Activated T-cell treated with anti-CD3 and anti-CD28 coated beads, Interleukin-2, amount 50 U/mL, for 72 hours (primary cell): ENCODE measurements at places on chromosomes 2 and 18. TPM values are rescaled to one million over a fixed set of nuclear protein-coding genes. Genes with fewer than 3 reads are reported as not detected.

DNA sequence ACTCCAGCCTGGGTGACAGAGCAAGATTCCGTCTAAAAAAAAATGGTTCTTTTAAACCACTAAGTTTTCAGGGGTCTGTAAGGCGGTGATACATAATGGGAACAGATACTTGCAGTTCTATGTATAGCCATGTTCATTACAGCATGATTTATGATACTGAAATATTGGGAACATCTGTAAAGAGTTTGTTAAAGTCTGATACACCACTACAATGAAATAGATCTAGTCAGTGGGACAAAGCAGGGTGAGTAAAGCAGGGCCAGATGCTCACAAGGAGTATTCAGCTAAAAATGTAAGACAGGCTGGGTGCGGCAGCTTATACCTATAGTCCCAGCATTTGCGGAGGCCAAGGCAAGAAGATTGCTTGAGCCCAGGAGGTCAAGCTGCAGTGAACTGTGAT, 6.2 kb upstream of the ING5 start:
- H3K4me3 ChIP-seq, result no peak overlapping the region
- H3K27ac ChIP-seq, result no peak overlapping the region
- H3K36me3 ChIP-seq, result peaks cover 10% of the 10 kb centered on the region
- H3K27me3 ChIP-seq, result no peaks in the 10 kb centered on the region
- DNase-seq, result no peak

DNA sequence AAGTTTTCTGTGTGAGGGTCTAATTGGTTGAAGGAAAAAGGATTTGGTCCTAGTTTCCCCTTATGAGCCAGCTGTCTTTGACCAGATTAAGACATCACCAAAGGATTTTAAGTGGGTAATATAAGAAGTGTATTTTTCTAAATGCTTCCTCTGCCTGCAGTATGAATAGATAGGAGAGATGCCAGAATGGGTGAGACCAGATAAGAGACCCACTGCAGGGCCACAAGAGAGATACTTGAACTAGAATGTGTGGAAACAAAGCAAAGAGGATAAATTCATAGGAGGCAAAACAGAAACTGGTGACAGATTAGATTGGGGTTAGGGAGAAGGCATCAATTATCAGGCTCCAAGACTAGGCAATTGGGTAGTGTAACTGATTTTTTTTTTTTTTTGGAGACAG, 1.1 kb upstream of the HDHD2 start:
- DNase-seq, result no peak
- H3K4me1 ChIP-seq, result peaks cover 39% of the 10 kb centered on the region
- peak overlapping the region; percentile 100 for H3K4me3 ChIP-seq
- H3K27ac ChIP-seq, result peak overlapping the region; percentile 98

GRCh38 chr2:130785466-130786055, 30.2 kb downstream of the AMER3 start:
- H3K27ac ChIP-seq, result no peak overlapping the region
- H3K4me1 ChIP-seq, result no peaks in the 10 kb centered on the region
- no peaks in the 10 kb centered on the region for H3K36me3 ChIP-seq
- DNase-seq, result no peak
- peaks cover 12% of the 10 kb centered on the region for H3K27me3 ChIP-seq

DNA sequence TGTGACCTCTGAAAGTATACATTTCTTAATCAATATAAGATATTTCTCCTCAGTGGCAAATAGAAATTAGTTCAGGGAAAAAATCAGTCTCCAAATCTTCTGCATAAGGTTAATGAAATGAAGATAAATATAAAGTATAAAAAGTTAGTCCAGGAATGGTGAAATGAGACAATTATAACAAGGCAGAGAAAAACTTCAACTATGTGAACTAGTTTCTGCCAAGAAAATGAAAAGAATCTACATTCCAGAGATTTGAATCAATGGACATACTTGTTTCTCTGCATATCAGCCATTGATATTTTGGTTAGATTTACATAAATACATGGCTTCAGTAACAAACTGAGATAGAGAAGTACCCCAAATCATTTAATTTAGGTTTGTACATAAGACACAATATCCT, 249.0 kb downstream of the EXOC6B start:
- no peaks in the 10 kb centered on the region for H3K4me1 ChIP-seq
- no peaks in the 10 kb centered on the region for H3K27me3 ChIP-seq
- H3K36me3 ChIP-seq, result no peaks in the 10 kb centered on the region
- no peak overlapping the region for H3K4me3 ChIP-seq

- no peaks in the 10 kb centered on the region for H3K27me3 ChIP-seq
- H3K27ac ChIP-seq, result no peak overlapping the region
- no peaks in the 10 kb centered on the region for H3K4me1 ChIP-seq
- H3K4me3 ChIP-seq, result no peak overlapping the region
- no peaks in the 10 kb centered on the region for H3K36me3 ChIP-seq
- no peak for DNase-seq
Observed at GRCh38 chr2:794554-795241, 117.5 kb upstream of the TMEM18 start.

DNA sequence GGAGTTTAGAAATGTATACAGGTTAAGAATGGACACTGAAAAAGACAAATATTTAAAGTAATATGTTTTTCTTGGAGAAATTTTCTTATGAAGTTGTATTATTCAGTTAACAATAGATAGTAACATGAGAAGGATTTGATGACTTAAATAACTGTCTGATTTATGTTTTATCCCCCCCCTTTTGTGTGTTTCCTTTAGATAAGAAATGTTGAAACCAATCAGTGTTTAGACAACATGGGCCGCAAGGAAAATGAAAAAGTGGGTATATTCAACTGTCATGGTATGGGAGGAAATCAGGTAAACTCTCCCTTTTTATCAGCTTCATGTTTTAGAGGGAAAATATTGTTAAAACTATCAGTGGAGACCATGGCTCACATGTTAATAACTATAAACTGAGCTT, 289.7 kb upstream of the KCNJ3 start:
- no peaks in the 10 kb centered on the region for H3K36me3 ChIP-seq
- DNase-seq, result no peak
- H3K4me3 ChIP-seq, result no peak overlapping the region
- H3K27ac ChIP-seq, result no peak overlapping the region

- no peak overlapping the region for H3K27ac ChIP-seq
- H3K4me1 ChIP-seq, result peaks cover 45% of the 10 kb centered on the region
- H3K36me3 ChIP-seq, result peaks cover 22% of the 10 kb centered on the region
- H3K27me3 ChIP-seq, result no peaks in the 10 kb centered on the region
- H3K4me3 ChIP-seq, result no peak overlapping the region
- DNase-seq, result no peak
Observed at GRCh38 chr2:148687543-148687942, 43.0 kb downstream of the EPC2 start.

GRCh38 chr2:85734015-85734414, 19.8 kb upstream of the ATOH8 start:
- DNase-seq, result no peak
- H3K27me3 ChIP-seq, result peaks cover 5% of the 10 kb centered on the region
- H3K36me3 ChIP-seq, result no peaks in the 10 kb centered on the region
- H3K4me3 ChIP-seq, result no peak overlapping the region

GRCh38 chr18:29418136-29418535, 1241.2 kb upstream of the CDH2 start:
- H3K4me3 ChIP-seq, result no peak overlapping the region
- no peaks in the 10 kb centered on the region for H3K4me1 ChIP-seq
- no peak overlapping the region for H3K27ac ChIP-seq
- peaks cover 4% of the 10 kb centered on the region for H3K36me3 ChIP-seq

GRCh38 chr2:205041472-205042130, 496.3 kb downstream of the PARD3B start:
- no peaks in the 10 kb centered on the region for H3K36me3 ChIP-seq
- DNase-seq, result no peak
- no peaks in the 10 kb centered on the region for H3K27me3 ChIP-seq
- H3K4me1 ChIP-seq, result no peaks in the 10 kb centered on the region
- no peak overlapping the region for H3K27ac ChIP-seq
- H3K4me3 ChIP-seq, result no peak overlapping the region

GRCh38 chr18:55998801-55999385, 410.9 kb upstream of the TCF4 start:
- H3K27ac ChIP-seq, result no peak overlapping the region
- no peak overlapping the region for H3K4me3 ChIP-seq
- no peaks in the 10 kb centered on the region for H3K4me1 ChIP-seq
- no peaks in the 10 kb centered on the region for H3K36me3 ChIP-seq

- H3K27me3 ChIP-seq, result peaks cover 70% of the 10 kb centered on the region
- no peaks in the 10 kb centered on the region for H3K36me3 ChIP-seq
- no peak for DNase-seq
Observed at GRCh38 chr2:127669056-127669455, 6.3 kb downstream of the LIMS2 start.

DNA sequence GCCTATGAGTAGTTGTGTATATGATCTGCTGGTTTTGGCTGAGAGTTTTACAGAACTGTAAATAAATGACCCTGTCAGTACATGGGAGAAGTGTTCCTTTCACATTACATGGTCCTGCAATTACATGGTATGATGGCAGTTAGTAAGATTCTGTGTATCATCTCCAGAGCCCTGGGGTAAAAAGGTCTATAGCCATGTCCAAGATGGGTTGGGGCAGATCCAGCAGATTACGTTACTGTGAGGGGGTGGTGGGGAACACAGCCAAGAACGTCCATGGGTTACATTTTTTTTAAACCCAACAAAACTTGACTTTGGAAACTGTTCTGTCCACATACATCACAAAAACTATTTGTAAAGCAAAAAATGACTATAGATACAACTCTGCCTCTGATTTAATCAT, 64.2 kb upstream of the LMAN1 start:
- H3K36me3 ChIP-seq, result no peaks in the 10 kb centered on the region
- H3K27ac ChIP-seq, result no peak overlapping the region
- H3K27me3 ChIP-seq, result peaks cover 18% of the 10 kb centered on the region
- H3K4me3 ChIP-seq, result no peak overlapping the region
- H3K4me1 ChIP-seq, result no peaks in the 10 kb centered on the region
- DNase-seq, result no peak

DNA sequence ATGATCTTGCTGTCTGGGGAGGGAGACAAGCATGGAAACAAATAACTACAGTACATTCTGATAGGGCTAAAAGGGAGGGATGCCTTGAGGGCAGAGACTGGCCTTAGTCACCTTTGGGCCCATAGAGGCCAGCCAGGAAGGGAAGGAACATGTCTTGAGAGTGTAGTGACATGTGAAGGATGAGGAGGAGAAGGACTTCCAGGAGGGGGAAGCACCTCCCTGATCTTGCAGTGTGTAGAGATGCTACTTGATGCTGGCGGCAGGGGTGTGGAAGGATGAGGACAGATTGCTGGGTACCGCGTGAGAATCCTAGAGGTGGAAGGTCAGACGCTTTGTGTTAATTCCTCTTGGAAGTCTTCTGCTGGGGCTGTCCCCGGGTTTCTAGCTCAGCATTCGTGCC, 13.1 kb downstream of the TET3 start:
- no peak for DNase-seq
- H3K4me3 ChIP-seq, result no peak overlapping the region
- H3K27ac ChIP-seq, result no peak overlapping the region

GRCh38 chr2:40867829-40868228, 415.9 kb upstream of the SLC8A1 start:
- H3K36me3 ChIP-seq, result no peaks in the 10 kb centered on the region
- H3K4me3 ChIP-seq, result no peak overlapping the region
- H3K27ac ChIP-seq, result no peak overlapping the region
- no peak for DNase-seq
- H3K27me3 ChIP-seq, result no peaks in the 10 kb centered on the region

- no peaks in the 10 kb centered on the region for H3K4me1 ChIP-seq
- no peaks in the 10 kb centered on the region for H3K36me3 ChIP-seq
- H3K4me3 ChIP-seq, result no peak overlapping the region
- no peak overlapping the region for H3K27ac ChIP-seq
- H3K27me3 ChIP-seq, result peaks cover 5% of the 10 kb centered on the region
Observed at GRCh38 chr2:130864830-130865800, 28.4 kb downstream of the ARHGEF4 start.

DNA sequence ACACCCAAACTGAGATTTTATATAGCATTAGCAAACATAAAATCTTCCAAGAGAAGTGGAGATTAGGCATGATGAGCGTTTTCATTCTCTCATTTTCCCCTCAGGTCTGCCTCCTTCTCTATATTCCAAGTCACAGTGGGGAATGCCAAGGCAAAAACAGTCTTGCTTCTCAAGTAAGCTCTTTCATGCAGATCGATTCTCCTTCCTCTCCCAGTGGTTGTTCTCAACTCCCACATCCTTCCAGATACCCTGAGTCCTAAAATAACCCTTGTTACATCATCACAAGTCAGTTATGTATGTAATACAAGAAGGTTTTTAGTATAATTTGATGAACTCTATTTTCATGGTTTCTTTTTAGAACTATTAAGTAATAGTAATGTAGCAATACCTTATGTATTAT, 150.6 kb downstream of the TXNL1 start:
- DNase-seq, result no peak
- peaks cover 14% of the 10 kb centered on the region for H3K27me3 ChIP-seq
- H3K4me3 ChIP-seq, result no peak overlapping the region
- no peak overlapping the region for H3K27ac ChIP-seq
- H3K36me3 ChIP-seq, result no peaks in the 10 kb centered on the region

DNA sequence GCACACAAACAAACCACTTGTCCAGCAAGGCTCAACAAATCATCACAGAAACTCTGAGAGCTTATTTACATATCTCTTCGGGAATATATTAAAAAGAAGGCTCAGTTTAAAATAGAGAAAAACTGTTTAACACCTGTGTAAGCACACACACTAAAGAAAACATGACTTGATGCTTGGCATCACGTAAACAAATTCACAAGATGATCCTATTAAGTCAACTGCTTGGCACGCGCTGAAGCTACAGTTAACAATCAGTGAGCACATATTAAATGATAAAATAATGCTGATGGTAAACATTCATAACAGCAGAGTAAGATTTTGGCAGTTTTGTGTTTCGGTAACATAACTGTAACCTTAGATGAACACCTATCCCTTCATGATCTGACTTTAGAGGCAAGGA, 4.3 kb upstream of the HES6 start:
- no peak overlapping the region for H3K4me3 ChIP-seq
- DNase-seq, result no peak
- H3K4me1 ChIP-seq, result no peaks in the 10 kb centered on the region
- H3K27ac ChIP-seq, result no peak overlapping the region

DNA sequence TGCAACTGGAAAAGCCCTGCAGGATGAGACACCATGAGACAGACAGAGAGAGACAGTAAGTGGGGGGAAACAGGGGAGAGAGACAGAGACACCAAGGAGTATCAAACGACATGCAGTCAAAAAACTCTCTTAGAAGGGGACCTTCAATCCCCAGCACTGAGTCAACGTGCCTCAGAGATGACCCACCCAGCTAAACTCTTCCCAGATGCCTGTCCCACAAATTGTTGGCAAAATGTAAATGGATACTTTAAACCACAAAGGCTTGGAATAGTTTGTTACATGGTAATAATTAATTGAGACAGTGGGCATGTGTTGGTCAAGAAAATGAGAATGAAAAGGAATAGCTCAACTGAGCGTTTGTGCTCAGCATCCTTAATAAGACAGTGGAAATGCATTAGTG, 98.3 kb downstream of the GRB14 start:
- no peak overlapping the region for H3K27ac ChIP-seq
- no peak overlapping the region for H3K4me3 ChIP-seq
- H3K36me3 ChIP-seq, result peaks cover 1% of the 10 kb centered on the region

GRCh38 chr2:151668737-151669136, 65.5 kb downstream of the NEB start:
- no peaks in the 10 kb centered on the region for H3K27me3 ChIP-seq
- H3K27ac ChIP-seq, result no peak overlapping the region
- H3K4me1 ChIP-seq, result peaks cover 12% of the 10 kb centered on the region

The DTNA gene
- 0.84 TPM for total RNA-seq

The ACTG2 gene
- total RNA-seq, result not detected

The PJVK gene
- 6.8 TPM for total RNA-seq

The RPRM gene
- not detected for total RNA-seq

The CD8A gene
- total RNA-seq, result 222 TPM

The HAAO gene
- total RNA-seq, result 6.1 TPM
